T-helper 22 cell (primary cell): ENCODE measurements at places on chromosomes 11 and 22.

DNA sequence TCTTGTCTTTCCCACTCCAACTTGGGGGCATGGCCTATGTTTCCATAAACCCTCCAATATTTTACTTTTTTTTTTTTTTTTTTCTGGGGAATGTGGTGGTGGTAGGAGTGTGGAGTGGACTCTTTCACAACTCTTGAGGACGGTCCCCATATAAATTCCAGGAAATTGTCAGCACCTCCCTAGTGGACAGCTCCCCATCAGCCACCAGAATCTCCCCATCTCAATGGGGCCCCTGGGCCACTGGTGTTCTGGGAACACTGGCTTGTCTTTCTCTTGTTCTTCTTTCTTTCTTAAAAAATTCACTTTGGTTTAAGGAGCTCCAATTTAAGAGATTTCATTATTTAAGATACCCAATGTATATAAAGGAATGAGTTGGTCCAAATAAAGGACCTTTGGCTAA lies 74.1 kb downstream of the ADM start:
- no peak for DNase-seq

GRCh38 chr22:17423616-17424015 lies 54.4 kb downstream of the CECR2 start:
- no peak for DNase-seq

- peak; percentile 33 for DNase-seq
Observed at GRCh38 chr22:50276143-50276542, 6.0 kb upstream of the MAPK11 start.

- no peak for DNase-seq
Observed at GRCh38 chr11:105381941-105382340, 227.9 kb upstream of the GRIA4 start.

DNA sequence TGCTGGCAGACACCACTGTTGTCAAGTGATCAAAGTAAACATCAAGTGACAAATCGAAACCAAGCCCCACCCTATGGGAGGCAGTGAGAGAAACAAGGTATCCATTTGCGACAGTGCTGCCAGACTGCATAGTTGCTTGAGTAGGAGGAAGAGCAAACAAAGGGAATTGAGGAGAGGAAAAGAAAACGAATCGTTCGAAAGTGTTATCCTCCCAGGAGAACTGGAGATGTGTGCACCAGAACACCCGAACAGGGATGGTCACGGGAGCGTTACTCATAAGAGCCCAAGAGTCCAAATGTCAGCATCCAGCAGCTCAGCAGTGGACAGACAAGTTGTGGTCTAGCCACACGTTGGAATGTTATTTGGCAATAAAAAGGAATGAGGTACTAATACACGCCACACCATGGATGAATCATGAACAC lies 58.4 kb upstream of the NUP50 start:
- no peak for DNase-seq

GRCh38 chr22:44359496-44360110 lies 46.9 kb upstream of the SHISAL1 start:
- no peak for DNase-seq

GRCh38 chr11:91243051-91243450 lies 981.6 kb upstream of the FAT3 start:
- no peak for DNase-seq

- no peak for DNase-seq
Observed at GRCh38 chr11:109745996-109746625, 324.1 kb downstream of the C11orf87 start.

DNA sequence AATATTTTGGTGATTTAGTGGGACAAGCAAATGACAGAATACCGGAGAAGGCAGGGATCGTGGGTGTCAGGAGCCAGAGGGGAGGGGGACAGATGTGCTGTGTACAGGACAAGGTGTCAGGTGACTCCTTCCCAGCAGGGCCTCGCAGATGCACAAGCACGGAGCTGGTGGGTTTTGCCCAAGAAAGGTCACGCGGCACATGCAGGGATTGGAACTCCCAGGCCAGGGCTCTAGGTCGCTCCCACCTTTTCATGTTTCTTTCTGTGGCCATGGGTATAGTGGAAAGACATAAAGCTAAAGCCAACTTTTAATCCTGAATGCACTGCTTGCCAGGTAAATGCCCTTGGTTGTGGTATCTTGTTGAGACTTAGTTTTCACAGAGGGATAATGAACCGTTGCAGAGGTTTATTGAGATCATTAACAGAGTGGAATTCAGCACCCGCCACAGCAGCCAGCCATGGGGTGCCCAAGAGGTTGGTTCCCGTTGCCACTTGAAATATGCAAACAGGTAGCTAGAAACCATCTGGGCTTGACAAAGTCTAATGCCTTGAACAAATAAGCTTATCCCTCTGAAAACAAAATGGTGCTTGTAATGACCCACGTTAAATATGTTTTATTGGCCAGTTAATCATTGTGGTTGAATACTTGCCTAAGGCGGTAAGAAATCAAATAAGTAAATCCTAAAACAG lies 10.1 kb downstream of the C22orf23 start:
- DNase-seq, result no peak

DNA sequence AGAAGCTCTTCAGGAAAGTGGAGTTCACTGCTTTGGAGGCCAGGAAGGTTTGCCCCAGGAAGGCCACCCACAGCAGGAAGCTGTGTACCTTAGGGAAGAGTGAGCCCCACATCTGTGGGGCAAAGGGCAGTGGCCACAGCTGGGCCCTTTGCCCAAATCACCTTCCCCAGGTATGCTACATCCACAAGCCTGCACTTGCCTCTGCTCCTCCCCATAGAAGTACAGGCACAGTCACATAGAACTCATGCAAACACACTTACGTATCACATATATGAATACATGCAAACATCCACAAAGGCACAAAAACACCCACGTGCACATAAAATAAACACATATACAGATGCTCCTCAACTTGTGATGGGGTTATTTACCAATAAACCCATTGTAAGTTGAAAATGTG lies 2.1 kb downstream of the TRIM29 start:
- no peak for DNase-seq

GRCh38 chr22:48378673-48379072 lies 1449.0 kb downstream of the BRD1 start:
- DNase-seq, result no peak

DNA sequence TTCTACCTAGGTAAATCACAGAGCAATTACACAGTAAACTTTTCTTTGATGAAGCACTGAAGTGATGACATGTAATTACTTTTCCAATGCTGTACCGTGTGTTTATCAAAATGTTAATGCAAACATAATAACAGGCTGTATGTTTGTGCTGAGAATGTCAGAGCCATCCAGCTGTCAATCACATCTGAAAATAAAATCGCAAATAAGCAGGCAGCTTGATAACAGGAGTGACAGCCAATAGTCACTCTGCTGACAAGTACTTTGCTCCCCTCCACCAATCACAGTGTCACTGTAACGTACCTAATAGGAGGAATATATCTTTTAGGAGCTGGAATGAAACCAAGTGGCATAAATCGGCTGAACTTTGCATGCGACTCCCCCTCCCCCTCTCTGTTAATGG lies 119.7 kb downstream of the KIRREL3 start:
- DNase-seq, result no peak

- DNase-seq, result no peak
Observed at GRCh38 chr11:30445056-30445455, 122.2 kb downstream of the ARL14EP start.

DNA sequence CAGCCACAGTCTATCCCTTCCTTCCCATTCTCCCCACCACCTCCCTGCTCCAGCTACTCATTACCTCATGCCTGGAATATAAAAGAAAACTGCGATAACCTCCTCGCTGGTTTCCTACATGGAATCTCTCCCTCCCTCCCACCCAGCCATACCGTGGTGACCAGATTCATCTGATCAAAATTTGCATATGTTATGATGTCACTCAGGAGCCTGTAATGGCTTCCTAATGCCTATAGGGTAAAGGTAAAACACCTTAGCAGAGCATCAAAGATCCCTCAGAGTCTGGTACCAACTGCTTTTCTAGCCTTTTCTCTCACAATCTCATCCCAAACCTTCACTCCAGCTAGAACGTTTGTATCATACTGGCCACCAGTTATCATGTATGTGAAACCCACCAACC lies 19.6 kb downstream of the RTN4RL2 start:
- no peak for DNase-seq

DNA sequence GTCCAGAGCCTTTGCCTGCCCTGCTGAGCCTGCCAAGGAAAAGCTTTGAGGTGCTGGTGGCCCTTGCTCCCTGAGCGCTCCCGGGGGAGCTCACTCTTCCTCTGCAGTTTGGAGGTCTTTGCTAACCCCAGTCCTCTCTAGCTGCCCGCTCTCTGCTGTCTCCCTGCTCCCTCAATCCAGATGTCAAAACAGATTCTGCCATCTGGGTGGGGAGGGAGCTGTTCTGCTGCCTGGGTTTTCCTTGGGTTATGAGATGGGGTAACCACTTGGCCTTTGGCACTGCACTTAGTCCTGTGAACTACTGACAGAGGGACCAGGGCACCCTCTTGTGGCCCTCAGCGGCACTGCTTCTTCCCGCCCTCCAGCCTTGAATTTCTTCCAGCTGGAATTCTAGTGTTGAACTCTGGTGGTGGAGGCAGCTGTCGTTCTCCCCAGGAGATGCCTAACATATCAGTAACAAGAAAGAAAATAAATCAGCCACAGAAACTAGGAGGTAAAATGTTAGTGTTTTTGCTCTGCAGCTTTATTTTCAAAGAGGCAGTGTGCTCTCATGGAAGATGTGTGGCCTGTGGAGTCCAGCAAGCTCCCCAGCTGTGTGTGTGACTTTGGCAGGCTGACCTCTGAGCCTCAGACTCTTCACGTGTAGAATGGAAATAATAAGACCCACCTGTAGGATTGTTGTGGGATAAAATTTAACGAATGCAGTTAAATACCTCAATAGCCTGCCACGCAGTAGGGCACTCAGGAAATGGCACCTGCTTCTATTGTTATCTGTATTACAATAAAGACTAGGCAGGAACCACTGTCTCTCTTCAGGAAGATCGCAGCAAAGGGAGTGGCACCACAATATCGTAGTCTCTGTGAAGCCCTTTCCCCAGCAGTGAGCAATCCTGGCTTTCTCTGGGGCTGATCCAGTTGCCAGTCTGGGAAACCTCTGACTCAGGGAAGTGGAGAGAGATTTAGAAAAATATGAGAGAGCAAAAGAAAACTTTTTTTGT lies 23.4 kb downstream of the ARFGAP2 start:
- no peak for DNase-seq
